ENCODE measurements at places on chromosomes 7 and 10.

- no peaks in the 10 kb centered on the region for H3K27me3 ChIP-seq
- no peak overlapping the region for H3K4me3 ChIP-seq
- H3K4me1 ChIP-seq: no peaks in the 10 kb centered on the region
- no peaks in the 10 kb centered on the region for H3K36me3 ChIP-seq
Measured at GRCh38 chr7:11743016-11743415, 89.0 kb downstream of the THSD7A start.

DNA sequence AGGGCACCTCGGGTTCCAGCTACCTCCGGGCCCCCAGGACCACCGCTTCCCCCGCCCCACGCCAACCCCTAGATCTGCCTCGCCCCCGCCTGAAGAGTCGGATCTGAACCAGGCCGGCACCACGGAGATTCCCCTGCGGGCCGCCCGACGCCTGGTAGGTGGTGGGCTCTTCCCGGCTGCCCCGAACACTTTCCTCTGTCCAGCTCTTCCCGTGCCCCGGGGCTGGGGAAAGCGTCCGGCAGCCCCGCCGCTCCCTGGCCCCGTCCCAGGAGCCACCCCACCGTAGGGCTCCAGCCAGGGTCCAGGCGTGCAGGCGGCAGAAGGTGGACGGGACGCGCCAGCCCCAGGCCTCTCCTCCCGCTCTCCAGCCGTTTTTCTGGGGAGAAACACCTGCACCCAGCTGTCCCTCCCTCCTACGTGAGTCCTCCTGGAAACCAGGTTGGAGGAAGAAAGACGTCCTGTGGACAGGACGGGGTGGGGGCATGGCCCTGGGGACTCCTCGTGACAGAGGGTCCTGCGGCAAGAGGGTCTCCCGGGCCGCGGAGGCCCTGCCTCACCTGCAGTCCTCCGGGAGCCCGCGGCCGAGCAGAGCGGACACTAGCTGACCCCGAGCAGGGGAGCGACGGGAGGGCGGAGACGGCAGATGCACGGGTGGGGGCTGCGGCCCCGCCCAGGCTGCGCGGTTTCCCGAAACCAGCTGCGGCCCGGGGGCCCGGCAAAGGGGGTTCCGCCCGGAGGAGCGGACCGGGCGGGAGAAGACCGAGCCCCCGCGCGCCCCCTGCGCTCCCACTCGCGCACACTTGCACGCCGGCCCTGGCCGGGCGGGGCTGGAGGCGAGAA is at the start of gene TMEM176B:
Gene TMEM176B (minus strand): TSS at position 624 of the 840 bp plus-strand sequence. CDS start 3,795 bp downstream, outside the sequence.
- H3K27ac ChIP-seq: peak within 1 kb of the TSS; percentile 49
- H3K4me1 ChIP-seq: peaks cover 18% of the 10 kb centered on the region
- H3K27me3 ChIP-seq: peaks cover 35% of the 10 kb centered on the region
- DNase-seq: peak; percentile 55

DNA sequence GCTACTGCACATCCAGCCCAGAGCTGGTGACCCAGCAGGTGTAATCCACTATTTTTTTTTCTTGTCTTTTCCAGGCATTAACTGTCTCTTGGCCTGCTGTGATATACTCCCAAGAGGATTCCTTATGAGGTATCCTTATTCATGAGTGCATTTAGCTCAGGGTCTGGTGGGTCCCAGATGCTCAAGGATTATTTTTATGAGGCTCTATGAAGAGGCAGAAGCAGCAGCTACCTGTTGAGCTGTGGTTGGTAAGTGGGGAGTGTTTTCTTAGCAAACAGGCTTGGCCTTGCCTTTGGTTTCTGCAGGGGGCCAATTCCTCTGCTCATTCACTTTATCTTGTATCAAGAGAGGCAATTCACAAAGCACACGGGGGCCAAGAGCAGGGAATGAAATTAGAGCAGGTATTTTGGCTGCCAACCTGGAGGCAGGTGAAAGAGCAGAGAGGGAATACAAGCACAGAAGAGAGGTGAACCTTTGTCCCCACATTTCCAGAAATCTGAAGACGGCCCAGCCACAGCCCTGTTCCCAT is 221.6 kb downstream of the TMEM178B start:
- no peak overlapping the region for H3K27ac ChIP-seq
- no peaks in the 10 kb centered on the region for H3K36me3 ChIP-seq
- DNase-seq: no peak
- no peak overlapping the region for H3K4me3 ChIP-seq
- H3K4me1 ChIP-seq: peaks cover 31% of the 10 kb centered on the region
- no peaks in the 10 kb centered on the region for H3K27me3 ChIP-seq

DNA sequence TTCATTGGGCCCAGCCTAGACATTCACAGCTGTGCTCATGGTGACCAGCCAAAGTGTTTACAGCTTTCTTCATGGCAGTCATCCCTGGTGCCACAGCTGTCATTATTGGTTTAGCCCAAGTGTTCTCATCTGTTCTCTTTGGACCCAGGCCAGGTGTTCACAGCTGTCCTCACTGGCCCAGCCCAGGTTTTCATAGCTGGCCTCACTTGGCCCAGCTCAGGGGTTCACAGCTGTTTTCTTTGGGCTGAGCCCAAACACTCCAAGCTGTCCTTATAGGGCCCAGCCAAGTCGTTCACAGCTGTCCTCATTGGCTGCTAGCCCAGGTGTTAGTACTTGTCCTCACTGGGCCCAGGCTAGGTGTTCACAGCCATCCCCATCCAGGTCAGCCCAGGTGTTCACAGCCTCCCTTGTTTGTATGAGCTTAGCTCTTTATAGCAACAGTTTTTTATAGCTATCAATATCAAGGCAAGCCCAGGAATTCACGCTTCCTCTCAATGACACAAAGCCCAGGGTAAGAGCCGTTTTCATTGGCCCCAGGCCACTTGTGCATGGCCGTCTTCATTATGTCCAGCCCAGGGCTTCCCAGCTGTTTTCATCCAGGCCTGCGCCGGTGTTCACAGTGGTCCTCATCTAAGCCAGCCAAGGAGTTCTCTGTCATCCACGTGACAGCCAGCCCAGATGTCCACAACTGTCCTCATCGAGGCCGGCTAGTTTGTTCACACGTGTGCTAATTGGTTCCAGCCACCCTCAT is 11.6 kb downstream of the FRG2B start:
- H3K4me1 ChIP-seq: no peaks in the 10 kb centered on the region
- no peak for DNase-seq
- no peaks in the 10 kb centered on the region for H3K36me3 ChIP-seq
- peaks cover 45% of the 10 kb centered on the region for H3K27me3 ChIP-seq

GRCh38 chr10:15821046-15821683 is 39.1 kb downstream of the MINDY3 start:
- no peak overlapping the region for H3K4me3 ChIP-seq
- no peaks in the 10 kb centered on the region for H3K27me3 ChIP-seq
- H3K4me1 ChIP-seq: peaks cover 24% of the 10 kb centered on the region
- peaks cover 30% of the 10 kb centered on the region for H3K36me3 ChIP-seq

- peaks cover 100% of the 10 kb centered on the region for H3K27me3 ChIP-seq
- peaks cover 23% of the 10 kb centered on the region for H3K36me3 ChIP-seq
- no peak overlapping the region for H3K4me3 ChIP-seq
- H3K4me1 ChIP-seq: no peaks in the 10 kb centered on the region
- DNase-seq: no peak
- H3K27ac ChIP-seq: no peak overlapping the region
Measured at GRCh38 chr7:130736298-130736900, 2.4 kb upstream of the KLF14 start.

DNA sequence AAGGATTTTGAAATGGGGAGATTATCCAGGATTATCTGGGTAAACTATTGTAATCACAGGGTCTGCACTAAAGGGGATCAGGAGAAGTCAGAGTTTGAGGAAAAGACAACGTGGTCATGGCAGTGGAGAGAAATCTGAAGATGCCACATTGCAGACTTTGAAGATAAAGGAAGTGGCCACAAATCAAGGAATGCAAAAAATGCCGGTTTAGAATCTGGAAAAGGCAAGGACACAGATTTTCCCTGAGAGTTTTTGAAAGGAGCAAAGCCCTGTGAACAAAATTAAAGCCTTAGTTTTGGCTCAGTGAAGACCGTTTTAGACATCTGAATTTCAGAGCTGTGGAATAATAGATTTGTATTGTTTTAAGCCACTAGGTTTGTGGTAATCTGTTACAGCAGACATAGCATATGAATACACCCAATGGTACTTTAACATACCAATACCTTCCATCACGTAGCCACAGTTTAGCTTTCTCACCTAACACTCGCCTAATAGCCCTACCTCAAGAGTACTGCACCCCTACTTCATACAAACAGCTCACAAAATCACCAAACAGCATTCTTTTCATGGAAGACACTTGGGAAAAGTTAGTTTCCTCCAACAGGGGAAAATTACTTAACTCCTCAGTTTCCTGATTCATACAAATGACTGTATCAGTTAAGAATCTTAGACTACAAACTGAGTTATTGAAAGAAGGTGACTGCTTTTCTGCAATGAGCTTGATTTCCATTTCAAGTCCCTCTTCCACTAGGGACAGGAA is 446.5 kb downstream of the INHBA start:
- H3K4me1 ChIP-seq: no peaks in the 10 kb centered on the region
- no peak for DNase-seq
- no peak overlapping the region for H3K27ac ChIP-seq
- H3K36me3 ChIP-seq: no peaks in the 10 kb centered on the region
- H3K4me3 ChIP-seq: no peak overlapping the region

- peaks cover 70% of the 10 kb centered on the region for H3K4me1 ChIP-seq
- DNase-seq: peak; percentile 79
- no peaks in the 10 kb centered on the region for H3K36me3 ChIP-seq
- no peaks in the 10 kb centered on the region for H3K27me3 ChIP-seq
- H3K27ac ChIP-seq: peak overlapping the region; percentile 88
Measured at GRCh38 chr7:143882604-143883078, 19.3 kb downstream of the TCAF1 start.

Measured in left ventricle myocardium inferior (tissue), 1 donor.